Activated CD4-positive, alpha-beta T cell treated with anti-CD3 and anti-CD28 coated beads, Interleukin-2, Interleukin-4, amounts not matched to agents 100 ng/mL and 50 ng/mL, durations not matched to agents 16 hours and 8 hours (primary cell): ENCODE measurements at places on chromosomes 2 and 18.

- DNase-seq, result no peak
These were observed 899 bp upstream of the PSTPIP2 start for GRCh38 chr18:46072959-46073358.

GRCh38 chr2:134420259-134420658 is 166.4 kb downstream of the MGAT5 start:
- DNase-seq, result no peak

DNA sequence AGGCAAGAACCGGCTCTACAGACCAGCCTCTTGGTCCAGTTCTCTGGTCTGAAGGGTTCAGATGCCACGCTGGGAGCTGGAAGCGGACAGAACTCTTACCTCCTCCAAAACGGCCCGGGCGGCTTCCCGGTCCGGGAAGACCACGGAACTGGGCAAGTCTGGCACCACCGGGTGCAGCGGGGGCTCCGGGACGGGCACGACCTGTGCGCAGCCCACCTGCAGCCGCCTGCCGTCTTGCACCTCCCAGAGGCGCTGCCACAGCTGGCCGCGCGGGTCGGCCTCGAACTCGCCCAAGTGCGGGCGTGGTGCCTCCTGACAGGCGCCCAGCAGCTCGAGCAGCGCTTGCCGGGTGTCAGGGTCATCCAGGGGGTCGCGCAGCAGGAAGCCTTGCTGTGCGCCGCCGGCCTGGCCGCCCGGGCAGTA is 773 bp downstream of the CMPK2 start:
- no peak for DNase-seq

GRCh38 chr2:217482056-217482710 is 520.6 kb downstream of the TNS1 start:
- no peak for DNase-seq

GRCh38 chr18:616380-616995 is 19.7 kb downstream of the CLUL1 start:
- DNase-seq, result peak; percentile 21

DNA sequence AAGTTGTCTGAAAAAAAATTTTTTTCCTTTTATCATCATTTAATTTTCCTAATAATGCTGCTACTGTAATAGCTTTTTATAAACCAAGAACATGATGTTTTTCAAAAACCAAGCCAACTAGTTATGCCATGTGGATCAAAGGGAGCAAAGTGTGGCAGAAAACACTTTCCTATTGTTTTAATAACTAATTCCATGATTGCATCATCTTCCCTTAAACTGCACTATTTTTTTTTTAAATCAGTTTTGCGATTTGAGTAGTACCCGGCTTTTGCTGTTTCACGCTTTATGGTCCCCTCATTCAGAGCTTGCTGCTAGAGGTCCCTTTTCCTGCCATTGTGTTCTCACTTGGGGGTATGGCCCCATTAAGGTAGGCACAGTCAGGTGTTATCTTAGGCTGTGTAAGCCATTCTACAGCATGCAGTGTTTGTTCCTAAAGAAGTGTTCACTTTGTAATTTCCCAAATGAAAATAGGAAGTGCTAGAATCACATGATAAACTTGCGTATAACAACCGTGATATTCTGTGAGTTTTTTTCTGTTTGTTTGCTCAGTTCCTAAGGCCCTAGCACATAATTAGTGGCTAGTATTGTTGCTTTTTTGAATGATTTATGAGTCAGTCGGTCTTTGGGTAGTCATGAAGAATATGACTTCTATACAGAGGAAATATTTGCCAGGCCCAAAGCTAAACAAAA is 225.8 kb downstream of the PTGR3 start:
- DNase-seq, result no peak
